Sciatic nerve (tissue), 2 donors: ENCODE measurements at places on chromosomes 6 and 20.

DNA sequence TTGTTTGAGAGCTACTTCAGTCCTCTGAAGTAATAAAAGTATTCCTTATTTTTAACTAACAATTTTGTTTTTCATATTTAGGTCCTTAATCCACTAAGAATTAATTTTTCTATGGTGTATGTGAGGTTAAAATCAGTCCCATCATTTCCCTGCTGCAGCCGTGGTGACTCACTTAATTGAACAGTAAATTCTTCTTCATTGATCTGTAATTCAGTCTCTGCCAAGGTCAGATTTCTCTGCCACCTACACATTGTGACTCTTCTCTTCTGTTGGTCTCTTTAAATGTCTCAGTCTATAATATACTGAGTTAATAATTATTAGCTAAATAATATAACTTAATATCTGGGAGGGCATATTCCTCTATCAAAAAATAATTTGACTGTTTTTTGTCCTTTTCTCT lies 262.3 kb downstream of the UTRN start:
- no peak for DNase-seq

DNA sequence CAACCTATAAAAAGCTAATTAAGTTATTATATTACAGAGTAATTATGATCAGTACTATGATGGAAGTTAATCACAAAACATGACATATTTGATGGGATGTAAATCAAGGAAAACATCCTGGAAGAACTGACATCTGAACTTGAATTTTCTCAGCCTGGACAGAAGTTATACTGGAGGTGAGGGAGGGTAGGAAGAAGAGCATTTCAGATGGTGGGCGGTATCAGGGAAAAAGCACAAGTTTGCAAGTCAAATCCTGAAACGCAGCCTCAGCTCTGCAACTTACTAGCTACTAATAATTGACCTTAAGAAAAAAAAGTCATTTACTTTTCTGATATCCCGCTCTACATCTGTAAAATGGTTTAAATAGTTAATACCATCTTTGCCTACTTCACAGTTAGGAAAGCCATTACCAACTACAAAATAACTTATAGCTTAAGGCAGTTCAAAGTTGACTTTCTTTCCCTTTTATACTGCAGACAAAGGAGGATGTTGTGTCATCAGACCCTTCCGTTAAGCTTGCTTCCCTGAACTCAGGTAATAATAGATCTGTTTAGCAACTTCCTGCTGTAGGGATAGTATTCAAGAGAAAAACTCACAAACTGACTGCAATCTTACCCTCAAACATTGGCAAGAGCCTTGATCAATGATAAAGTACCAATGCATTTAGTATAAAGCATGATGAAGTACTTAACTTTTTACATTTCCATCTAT lies 21.0 kb downstream of the NOL7 start:
- no peak for DNase-seq

DNA sequence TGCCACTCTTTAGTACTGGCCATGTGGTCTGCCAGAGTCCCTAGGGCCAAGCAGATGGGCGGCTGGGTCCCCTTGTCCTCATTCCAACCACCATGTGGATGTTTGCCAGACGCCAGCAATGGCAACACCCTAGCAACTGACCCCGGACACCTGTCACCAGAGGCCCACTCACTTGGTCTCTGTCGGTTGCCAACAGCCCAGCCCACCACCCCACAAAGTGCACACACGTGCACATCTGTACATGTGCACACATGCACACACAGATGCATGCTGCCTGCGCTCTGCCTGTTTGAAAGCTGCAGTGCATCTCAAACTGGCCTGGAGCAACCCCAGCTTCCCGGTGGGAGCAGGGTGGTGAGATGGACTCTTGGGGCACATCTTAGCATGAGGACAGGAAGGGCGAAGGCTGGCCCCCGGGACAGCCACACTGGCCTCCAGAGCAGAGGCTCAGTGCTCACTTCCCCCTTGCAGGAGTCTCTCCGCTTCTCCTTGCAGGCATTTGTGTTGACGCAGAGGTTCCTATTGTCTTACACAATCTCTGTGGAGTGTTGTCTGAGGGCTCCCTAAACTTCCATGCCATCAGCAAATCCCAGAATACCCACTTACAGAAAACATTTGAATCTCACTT lies 54.0 kb downstream of the PSMG4 start:
- peak; percentile 56 for DNase-seq

GRCh38 chr6:43076464-43077332 lies 584 bp downstream of the PTK7 start:
- DNase-seq: no peak

- DNase-seq: peak; percentile 60
Measured at GRCh38 chr6:116764629-116764960, 924 bp downstream of the FAM162B start.

- DNase-seq: no peak
Measured at GRCh38 chr6:107416145-107416544, 43.2 kb downstream of the PDSS2 start.

GRCh38 chr20:24984961-24985640 lies 7.5 kb downstream of the APMAP start:
- DNase-seq: no peak

- DNase-seq: no peak
Measured at GRCh38 chr20:47370850-47371782, 14.6 kb upstream of the ZMYND8 start.

- no peak for DNase-seq
Measured at GRCh38 chr6:75167851-75168250, 38.0 kb downstream of the COL12A1 start.

- DNase-seq: peak; percentile 81
Measured at GRCh38 chr6:64330694-64331307, 695.2 kb downstream of the PHF3 start.

DNA sequence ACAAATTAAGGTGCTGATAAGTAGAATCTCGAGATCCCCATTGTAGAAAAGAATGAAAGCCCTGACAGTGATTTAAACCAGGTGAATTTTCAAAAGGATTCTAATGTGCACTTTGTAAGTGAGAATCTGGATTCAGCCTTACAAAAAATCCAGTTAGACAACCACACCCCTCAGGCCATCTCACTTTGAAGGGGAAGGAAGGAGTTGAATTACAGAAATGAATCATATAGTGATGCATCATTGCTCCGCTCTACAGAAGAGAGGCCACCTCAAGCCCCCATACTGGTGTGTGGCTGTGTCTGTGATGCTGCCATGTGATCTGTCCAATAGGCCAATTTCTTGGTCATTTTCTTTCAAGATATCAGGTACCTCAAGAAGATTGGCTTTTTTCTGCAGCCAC lies 85.5 kb upstream of the NT5E start:
- no peak for DNase-seq

DNA sequence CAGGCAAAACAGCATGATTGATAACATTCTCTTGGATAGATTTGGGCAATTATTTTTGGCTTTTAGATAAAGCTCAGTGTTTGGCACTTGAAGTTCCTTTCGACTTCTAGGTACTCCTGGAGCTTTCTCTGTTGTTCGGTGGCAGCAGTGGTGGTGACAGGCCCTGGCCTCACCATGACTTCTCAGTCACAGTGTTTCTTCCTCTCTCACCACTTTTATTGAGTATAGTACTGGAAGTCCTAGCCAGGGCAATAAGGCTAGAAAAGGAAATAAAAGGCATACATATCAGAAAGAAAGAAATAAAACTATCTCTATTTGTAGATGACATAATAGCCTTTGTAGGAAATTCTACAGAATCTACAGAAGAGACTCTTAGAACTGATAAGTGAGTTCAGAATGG lies 101.2 kb upstream of the SIRPG start:
- DNase-seq: no peak

- DNase-seq: peak; percentile 77
Measured at GRCh38 chr6:163416557-163417253, 2.2 kb downstream of the QKI start.

GRCh38 chr6:48135323-48136084 lies 24.5 kb upstream of the PTCHD4 start:
- DNase-seq: no peak

DNA sequence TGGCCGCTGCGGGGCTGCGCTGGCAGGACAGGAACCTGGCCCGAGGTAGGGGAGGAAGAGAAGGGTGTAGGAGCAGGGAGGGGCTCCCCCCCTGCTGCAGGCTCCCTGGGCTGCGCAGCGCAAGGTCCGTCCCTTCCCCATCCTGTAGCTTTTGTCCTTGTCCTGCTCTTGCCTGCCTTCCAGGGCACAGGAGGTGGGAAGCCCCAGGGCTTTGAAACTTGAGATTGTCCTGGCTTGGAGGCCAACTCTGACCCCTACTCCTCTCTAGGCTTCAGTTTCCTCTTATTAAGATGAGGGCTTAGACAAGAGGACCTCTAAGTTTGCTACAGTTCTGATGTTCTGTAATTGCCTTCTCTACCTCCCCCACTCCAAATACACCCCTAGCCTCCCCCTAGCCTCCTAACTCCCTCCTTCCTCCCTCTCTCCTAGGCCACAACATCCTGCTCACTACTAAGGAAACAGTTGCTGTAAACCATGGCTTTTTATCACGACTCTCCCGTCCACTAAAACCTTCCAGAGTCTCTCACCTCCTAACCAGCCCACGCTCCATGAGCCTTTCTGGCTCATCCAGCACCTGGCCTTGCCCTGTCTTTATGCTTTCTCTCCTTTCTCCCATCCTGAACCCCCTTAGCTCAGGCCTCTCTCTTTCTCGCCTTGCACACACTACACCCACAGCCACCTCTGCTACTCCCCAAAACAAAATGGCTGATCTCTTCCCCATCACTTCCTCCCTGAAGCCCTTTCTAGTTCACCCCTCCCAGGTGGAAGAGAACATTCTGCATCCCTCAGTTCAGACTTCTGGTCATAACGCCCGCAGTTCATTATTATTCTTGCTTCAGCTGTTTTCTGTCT lies 10.2 kb downstream of the UNC5CL start:
- no peak for DNase-seq

GRCh38 chr6:125299257-125299656 lies 2.5 kb downstream of the HDDC2 start:
- DNase-seq: no peak

- DNase-seq: no peak
Measured at GRCh38 chr6:79627422-79627821, 3.7 kb upstream of the SH3BGRL2 start.

- no peak for DNase-seq
Measured at GRCh38 chr20:11687546-11688292, 230.0 kb upstream of the BTBD3 start.

GRCh38 chr20:9551808-9552550 lies 37.6 kb downstream of the LAMP5 start:
- DNase-seq: no peak

DNA sequence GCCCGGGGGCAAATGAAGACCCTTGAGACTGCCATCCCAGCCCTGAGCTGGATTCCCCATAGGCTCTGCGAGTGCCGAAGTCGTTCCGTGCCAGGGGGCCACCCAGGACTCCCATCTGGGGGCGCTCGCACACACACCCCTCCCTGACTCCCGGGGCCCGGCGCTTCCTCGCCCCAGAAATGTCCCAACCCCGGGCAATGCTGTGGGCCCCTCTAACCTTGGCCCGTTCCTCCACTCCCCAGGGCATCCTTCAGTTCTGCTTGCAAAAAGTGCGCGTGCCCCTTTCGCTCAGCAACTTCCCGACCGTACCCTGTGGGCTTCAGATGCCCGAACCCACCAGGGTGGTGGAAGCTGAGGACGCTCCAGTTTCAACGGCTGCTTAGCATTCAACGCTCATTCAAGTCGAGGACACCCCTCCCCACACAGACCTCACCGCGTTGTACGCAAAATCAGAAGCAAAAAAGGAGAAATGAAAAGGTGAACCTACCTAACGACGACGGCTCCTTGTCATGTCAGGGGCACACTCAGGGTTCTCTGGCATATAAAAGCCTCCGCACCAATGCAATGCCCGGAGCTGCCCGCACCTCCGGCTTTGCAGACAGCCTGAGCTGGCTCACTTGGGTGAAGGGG lies 25.3 kb downstream of the RIPOR2 start:
- DNase-seq: no peak

GRCh38 chr6:106729841-106730240 lies 100.5 kb downstream of the QRSL1 start:
- DNase-seq: no peak

DNA sequence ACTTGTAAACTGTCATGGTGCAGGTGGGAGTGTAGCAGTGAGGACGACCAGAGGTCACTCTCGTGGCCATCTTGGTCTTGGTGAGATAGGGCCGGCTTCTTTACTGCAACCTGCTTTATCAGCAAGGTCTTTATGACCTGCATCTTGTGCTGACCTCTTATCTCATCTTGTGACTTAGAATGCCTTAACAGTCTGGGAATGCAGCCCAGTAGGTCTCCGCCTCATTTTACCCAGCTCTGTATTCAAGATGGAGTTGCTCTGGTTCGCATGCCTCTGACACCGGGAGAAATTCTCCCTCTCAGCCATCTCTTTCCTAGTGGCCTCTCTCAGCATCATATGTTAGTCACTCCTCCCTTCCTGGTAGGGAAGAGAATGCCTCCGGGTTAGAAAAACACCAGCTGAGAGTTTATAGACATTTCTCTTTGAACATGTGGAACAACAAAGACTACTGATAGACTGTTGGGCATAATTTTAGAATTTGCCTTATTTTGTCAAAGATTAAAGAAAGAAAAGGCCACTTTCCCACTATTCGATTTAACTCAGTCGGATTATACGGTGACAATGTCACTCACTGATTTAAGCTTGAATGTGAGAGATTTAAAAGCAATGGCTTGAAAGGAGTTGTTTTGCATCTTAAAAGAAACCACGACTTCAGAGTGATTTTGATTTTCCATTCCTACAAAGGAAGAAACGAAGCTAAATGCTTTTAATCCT lies 67.9 kb upstream of the SNX9 start:
- DNase-seq: no peak

- no peak for DNase-seq
Measured at GRCh38 chr6:119495230-119495683, 145.7 kb upstream of the MAN1A1 start.

DNA sequence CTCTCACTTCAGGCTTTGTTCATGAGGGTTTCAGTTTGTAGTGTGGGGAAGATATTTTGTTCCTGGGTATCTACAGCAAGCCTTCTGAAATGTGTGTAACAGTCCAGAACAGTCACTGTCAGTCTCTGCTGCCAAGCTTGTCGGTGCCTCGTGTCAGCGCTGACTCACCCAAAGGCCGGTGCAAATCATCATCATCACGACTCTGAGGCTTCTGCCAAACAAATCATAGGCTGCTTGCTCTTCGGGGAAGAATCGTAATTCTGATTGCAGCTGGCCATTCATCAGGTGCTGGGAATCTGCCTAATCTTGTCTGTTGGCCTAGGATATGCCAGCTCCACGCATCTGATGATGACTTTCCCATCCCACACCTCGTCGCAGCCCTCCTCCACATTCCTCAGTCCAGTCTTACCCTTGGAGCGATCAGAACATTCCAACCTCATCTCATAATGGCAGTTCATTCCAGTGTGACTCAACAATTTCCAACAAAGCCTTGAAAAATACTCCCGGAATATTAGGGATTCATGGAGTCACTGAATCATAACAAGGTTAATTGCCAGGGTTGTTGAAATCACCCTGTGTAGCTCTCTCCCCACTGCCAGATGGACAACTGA lies 40.9 kb downstream of the ALDH8A1 start:
- DNase-seq: peak; percentile 77
